Non-pigmented ciliary epithelial cell (primary cell): ENCODE measurements at places on chromosomes 4 and X.

- DNase-seq = no peak
Observed at GRCh38 chrX:40253771-40254170, 156.0 kb upstream of the BCOR start.

DNA sequence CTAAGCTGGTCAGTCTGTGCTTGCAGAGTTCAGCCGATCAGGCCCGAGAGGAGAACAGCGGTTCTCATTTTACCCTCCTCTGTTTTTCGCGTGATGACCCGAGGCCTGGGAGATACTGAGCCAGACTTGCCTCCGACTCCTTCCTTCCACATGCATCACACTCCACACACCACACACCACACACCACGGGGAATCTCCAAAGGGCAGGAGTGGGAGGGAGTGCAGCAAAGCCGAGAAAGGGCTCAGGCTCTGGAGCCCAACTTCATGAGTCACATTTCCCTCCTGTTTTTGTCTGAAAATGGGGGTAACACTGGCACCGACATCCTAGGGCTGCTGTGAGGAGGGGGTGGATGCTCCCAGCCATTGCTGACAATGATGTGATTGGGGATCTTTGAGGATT is 38.9 kb downstream of the TKTL1 start:
- DNase-seq = no peak

DNA sequence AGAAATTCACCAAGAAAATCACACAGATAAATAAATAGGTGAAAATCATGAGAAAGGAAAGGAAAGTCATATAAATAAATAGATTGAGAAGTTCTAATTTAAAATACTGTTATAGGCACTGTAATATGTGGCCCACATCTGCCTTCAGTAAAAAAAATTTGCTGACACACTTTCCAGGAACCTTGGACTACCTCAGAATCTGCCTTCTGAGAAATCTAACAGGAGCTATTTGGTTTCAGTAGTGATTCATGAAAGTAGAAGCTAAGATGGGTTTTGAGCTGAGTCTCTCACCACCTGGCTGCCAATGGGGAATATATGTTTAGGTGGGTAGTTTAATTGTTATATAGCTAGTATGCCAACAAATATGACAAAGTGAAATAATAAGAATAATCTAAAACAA is 810.0 kb downstream of the RAB28 start:
- DNase-seq = no peak

DNA sequence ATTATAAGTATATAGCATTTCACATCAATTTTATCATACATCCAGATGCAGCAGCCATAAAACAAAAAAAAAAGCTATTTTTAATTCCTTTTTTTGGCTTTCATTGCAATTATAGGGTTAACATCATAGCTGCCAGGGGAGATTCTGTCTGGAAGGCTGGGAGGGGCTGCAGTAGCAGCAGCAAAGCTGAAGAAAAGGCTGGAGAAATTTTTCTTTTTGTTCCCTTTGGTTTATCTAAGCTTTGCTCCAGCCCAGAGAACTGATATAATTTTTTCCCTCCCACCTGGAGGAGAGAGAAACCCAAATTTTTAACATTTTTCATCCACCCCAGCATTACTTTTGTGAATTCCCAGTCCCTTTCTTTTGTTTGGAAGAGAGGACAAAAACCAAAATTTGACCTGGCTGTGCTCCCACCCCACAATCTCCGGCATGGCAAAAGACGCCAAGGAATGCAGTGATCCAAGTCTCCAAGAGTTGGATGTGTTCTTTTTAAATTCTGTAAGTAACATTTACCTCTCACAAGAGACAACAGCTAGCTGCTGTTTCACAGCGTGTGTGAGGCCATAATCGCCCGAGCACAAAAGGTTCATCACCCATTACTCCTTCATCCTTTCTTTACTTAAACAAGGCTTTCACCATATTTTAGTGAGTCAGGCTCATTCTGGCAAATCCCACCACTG is 25.1 kb upstream of the FAM156A start:
- DNase-seq = no peak

DNA sequence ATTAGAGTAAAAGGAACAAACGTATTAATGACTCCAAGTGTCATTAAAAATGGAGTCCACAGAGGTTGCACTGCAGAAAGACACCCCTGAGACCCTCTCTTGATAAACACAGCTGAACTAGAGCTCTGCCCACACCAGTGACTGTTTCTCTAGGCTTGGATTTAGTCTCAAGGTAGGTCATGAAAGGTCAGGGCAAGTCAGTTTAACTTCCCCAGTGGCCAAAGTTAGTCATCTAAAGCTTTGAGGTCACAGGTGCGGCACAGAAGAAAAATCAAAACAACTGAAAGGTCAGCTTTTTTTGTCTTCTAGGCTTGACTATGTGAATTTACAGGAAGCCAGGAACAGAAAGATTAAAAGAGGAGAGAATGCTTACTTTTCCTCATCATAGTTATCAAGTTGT is 749.6 kb downstream of the RAB28 start:
- no peak for DNase-seq

DNA sequence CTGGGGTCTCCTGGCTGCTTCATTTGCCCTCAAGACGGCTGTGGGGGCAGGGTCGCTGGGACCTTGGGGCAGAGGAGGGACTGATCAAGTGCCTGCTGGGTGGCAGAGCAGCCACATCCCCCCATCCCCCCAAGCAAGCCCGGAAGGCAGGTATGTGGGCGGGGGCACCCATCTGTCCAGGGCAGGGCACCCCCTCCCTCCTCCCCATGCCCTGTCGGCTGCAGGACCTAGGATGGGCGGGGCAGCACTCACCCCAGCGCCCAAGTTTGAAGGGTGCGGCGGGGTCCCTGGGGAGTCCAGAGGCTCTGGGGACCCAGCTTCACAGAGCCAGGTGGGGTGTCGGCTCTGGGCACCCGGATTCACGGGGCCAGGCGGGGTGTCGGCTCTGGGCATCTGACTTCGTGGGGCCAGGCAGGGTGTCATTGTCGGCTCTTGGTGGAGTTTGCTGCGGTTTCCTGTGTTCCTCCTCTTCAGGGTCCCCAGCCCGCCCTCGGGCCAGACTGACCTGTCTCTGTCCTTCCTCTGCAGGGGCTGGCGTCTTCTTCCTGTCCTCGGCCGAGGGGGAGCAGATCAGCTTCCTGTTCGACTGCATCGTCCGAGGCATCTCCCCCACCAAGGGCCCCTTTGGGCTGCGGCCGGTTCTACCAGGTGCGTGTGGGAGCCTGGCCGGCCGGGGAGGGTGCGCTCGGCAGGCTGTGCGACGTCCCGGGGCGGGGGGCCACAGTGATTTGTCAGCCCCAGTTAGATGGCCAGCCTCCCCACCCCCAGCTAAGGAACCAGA is 22.1 kb downstream of the DOK7 start:
- DNase-seq = no peak

DNA sequence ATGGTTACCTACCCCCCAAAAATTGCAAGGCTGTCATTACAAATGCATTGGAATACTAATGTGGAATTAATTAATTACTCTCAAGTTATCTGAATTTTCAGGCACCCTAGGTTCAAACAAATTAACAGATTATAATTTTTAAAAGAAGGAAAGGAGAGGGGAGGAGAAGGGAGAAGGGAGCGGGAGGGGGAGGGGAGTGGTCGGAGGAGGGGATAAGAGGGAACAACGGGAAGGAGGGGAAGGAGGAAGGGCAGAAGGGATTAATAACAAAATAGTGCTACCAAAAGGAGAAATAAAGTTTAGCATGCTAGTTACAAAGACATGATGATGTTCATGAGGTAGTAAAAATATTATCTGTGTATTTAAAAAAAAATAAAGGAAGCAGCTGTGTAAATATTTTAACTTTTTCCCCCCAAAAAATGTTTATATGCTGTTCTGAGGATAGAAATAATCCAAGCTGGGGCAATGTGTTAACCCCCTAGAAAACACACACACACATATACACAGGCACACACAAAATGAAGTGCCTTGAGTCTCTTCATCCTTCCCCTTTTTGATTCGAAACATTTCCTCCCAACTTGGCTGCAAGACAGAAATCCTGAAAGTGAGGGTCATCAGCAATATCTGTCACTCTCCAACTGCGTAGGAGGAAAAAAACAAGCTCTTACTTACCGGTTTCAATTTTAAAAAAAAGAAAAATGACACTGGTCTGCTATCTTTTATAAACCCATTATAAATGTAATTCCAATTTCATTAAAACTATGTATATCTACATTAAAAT is 58.8 kb downstream of the PPP3CA start:
- DNase-seq = no peak

DNA sequence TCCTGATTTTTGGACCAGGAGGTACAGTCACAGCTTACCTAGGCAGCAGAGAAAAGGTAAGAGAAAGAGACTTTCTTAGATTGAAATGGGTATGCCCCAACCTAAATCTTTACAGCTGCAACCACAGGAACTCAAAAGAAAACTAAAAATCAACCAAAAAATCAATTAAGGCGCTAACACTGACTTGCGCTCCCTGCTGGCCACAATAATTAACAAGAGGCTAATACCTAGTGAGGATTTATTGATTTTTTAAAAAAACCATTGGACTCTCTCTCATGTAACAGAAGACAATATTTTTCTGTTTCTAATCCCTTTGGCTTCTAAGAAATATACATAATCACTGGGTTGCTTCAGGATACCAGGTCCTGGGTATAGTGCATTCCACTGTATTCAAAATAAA is 153.9 kb upstream of the TENM3 start:
- DNase-seq = no peak

GRCh38 chr4:101993002-101993841 is 202.7 kb downstream of the BANK1 start:
- DNase-seq = no peak

DNA sequence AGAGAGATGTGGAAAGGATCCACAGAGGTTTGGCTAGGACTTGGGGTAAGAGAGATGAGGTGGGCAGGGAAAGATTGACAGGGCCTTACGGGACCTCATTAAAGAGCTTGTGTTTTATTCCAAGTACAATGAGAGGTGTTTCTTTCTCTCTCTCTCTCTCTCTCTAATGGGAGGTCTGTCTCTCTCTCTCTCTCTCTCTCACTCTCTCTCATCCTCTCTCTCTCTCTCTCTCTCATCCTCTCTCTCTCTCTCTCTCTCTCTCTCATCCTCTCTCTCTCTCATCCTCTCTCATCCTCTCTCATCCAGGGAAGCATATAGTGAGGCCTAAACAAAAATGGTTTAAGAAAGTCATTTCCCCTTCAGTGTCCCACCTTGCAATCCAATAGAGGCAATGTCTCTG is 5.4 kb downstream of the JADE3 start:
- no peak for DNase-seq

DNA sequence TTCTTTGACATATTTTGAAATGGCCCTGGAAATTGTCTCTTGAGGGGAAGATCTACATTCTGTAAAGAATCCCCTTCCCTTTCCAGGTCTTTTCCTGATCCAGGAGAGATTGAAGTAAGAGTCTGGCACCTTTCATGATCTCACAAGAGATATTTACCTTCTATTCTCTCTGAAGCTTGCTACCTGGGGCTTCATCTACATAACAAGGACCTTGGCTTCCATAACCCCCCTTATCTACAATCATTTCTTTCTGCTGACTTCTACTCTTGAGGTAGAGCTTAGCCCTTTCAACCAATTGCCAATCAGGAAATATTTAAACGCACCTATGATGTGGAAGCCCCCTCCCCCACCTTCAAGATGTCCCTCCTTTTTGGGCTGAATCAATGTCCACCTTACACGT is 383.7 kb upstream of the MAGEB18 start:
- no peak for DNase-seq

DNA sequence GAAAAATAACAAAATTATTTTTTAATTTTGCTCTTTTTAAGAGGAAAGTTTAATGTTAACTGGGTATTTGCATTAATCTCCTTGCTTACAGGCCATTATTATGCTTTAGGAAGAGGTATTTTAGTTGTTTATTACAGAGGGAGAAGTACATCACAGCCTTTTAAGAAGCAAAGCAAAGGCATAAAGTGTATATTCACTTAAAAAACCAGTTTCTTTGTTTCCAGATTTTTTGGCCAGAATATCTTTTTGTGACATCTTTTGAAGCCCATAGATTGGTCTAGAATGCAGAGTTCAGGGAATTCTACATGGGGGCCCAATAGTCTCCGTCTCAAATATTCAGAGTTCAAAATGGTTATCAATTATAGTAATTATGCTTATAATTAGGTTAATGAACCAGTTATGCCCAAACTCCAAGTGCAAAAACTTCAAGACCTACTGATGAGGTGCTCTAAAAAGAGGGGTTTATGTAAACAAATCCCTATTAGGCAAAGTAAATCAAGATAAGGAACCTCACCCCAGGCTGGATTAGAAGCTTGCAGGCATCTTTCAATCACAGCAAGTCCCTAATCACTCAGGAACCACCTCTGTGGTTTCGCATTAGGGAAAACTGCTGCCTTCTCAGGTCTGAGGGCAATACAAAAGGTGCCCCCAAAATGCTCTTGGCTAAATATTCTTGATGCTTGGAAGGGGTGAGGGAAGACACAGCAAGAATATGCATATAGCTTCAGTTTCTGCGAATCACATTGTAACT is 1.4 kb downstream of the CXXC4 start:
- no peak for DNase-seq

GRCh38 chr4:157576671-157577217 is 356.2 kb downstream of the GRIA2 start:
- no peak for DNase-seq

- no peak for DNase-seq
Observed at GRCh38 chr4:99403380-99404184, 31.6 kb downstream of the ADH7 start.

- no peak for DNase-seq
Observed at GRCh38 chrX:4655743-4656142, 942.3 kb upstream of the PRKX start.

GRCh38 chr4:11455201-11455835 is 26.6 kb upstream of the HS3ST1 start:
- no peak for DNase-seq

DNA sequence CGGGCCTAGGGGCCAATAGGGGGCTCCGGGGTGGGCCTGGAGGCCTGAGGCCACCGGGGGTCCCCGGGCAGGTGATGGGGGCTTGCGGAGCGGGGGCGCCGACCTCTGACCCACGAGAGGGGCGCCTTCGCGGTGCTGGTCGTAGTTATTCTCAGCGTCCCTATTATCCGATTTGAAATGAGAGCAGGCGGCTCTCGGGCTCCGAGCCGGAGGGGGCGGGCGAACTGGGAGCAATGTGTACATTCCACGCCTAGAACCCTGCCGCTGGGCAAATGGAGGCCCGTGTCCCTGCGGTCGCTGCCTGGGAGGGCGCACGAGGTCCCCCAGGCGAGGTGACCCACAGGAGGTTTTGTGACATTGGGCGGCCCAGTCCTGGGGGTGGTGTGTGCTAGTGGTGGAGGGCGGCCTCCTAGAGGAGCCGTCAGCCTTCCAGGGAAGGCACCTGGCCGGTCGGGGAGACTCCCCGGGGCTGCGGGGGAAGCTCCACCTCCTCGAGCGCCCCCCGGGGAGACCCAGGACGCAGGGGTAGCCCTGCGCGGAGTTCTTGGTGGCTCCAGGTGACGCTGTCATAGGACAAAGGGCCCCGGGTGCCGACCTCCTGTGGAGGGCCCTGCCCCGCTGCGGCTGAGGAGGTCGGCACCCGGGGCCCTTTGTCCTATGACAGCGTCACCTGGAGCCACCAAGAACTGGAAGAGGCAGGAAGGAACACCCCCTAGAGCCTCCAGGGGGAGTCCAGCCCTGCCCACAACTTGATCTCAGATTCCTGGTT is 102.6 kb upstream of the PRKX start:
- no peak for DNase-seq

- no peak for DNase-seq
Observed at GRCh38 chrX:21167494-21167893, 206.7 kb upstream of the CNKSR2 start.

- DNase-seq = no peak
Observed at GRCh38 chr4:152900395-152900794, 35.7 kb upstream of the FHDC1 start.
